ENCODE measurements at places on chromosomes 5 and 9.

GRCh38 chr9:109739760-109740159, 40.2 kb upstream of the PALM2AKAP2 start:
- DNase-seq: no peak

DNA sequence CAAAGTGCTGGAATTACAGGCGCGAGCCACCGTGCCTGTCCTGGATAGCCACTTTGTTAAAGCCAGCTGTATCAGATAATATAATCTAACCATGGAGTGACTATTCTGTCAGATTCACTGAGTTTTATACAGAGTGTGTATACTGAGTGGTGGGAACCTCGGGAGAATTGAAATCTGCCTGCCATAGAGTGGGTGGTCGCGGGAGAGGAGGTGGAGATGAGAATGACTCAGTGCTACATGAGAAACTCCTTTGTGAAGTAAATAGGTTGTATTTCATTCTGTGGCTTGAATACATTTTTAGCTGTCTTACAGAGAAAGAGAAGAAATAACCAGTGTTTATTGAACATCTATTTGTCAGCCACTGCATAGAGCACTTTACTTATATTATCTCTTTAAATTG, 26.4 kb downstream of the ATP6V0E1 start:
- no peak for DNase-seq

DNA sequence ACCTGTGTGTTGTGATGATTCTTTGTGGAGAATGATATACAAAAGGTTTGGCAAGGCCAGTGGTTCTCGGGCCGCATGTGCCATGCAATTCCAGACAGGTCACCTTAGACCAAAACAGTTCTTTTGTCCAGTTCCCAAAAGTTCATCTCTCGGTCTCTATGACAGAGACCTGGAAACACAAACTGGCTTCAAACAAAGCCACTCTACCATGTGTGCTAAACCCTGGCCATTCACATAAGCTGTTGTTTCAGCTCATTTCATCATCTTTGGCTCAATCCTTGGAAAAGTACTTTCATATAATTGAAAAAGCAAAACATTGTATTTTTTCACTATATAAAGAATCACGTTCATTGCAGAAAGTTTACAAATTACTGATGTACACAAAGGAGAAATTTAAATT, 210.5 kb upstream of the SEMA6A start:
- DNase-seq: no peak

GRCh38 chr9:1462626-1463308, 412.6 kb downstream of the DMRT2 start:
- no peak for DNase-seq

DNA sequence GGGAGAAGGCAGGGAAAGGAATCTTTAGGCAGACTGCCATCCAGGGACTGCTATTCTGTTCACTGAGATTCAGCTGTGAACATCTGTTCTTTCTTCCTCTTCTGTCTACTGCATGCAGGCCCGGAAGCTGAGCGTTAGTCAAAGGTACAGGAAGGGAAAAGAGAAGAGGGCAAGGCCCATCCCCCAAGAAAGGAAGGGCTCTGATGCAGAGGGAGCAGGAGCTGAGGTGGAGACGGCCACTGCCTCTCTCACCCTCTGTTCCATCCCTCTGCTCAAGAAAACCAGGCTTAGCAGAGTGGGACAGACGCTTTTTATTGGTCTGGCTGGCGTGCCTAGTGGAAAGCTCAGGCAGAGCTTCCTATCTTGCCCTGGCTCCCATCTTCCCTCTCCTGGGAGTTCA, 57.6 kb downstream of the PFDN1 start:
- no peak for DNase-seq

DNA sequence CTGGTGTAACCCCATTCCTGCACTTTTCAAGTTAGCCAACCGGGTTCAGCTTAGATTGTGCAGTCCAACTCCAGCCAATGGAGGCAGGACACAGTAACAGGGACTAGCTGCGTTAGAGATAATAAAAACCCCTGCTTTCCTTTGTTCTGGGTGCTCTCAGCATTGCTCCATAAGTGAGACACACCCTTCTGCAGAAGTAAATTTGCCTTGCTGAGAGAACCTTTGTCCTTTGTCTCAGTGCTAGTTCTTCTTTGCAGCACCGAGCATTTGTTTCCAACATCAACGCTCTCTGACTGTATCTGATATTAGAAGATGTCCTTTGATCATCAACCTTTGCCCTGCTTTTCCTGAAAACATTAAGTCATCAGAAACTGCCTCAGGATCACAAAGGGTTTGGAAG, 169.5 kb upstream of the OR13F1 start:
- no peak for DNase-seq

- no peak for DNase-seq
Measured at GRCh38 chr5:80834710-80835109, 125.5 kb upstream of the RASGRF2 start.

DNA sequence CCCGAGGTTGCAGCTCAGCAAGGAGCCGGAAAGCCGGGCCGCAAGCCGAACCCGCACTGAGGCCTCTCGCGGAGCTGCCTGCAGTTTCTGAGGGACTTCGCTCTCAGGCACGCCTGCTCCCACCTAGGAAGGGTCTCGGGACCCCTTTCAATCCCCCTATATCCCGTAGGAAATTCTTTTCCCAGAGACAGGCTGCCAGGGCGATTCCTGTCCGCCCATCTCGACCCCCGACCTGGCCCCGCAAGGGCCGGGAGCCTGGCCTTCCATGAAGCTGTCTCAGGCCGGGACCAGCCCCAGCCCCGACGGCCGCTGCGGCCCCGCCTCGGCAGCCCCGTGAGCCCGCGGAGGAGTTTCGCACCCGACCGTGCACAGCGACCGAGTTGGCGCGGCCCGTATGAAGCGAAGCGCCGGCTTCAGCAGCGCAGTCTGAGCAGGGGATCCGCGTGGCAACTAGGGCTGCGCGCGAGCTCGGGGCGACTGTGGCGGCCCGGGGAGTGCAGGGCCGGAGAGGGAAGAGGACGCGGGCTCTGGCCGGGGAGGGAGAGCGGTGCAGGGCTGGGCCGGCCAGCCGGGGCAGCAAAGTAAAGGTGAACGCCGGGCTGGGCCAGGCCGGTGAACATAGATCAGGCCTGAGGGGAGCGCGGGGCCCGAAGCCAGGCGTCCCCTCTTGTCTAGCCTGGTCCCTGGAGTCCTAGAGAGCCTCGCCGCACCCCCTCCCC, 977 bp upstream of the PRDM12 start:
- no peak for DNase-seq

- no peak for DNase-seq
Measured at GRCh38 chr5:10275460-10275859, 25.4 kb downstream of the CCT5 start.

DNA sequence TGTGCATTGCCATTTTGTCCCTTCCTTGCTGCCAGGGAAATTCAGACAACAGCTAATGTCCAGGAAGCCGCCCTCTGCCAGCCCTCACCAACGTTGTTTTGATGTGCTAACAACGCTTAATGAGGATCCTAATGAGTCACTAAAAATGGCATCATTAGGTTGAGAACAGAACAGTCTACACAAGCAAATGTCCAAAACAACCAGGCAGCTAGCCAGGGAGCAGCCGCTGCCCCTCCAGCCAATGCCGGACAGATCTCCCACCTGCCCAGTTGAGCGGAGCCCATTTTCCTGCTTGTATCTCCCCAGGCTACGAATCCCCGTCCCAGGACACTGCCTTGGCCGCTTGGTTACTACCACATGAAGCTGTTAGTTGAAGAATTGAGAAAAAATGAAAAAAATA, 40.4 kb upstream of the UNC5A start:
- no peak for DNase-seq

GRCh38 chr5:128472036-128472435, 66.0 kb downstream of the FBN2 start:
- DNase-seq: no peak

DNA sequence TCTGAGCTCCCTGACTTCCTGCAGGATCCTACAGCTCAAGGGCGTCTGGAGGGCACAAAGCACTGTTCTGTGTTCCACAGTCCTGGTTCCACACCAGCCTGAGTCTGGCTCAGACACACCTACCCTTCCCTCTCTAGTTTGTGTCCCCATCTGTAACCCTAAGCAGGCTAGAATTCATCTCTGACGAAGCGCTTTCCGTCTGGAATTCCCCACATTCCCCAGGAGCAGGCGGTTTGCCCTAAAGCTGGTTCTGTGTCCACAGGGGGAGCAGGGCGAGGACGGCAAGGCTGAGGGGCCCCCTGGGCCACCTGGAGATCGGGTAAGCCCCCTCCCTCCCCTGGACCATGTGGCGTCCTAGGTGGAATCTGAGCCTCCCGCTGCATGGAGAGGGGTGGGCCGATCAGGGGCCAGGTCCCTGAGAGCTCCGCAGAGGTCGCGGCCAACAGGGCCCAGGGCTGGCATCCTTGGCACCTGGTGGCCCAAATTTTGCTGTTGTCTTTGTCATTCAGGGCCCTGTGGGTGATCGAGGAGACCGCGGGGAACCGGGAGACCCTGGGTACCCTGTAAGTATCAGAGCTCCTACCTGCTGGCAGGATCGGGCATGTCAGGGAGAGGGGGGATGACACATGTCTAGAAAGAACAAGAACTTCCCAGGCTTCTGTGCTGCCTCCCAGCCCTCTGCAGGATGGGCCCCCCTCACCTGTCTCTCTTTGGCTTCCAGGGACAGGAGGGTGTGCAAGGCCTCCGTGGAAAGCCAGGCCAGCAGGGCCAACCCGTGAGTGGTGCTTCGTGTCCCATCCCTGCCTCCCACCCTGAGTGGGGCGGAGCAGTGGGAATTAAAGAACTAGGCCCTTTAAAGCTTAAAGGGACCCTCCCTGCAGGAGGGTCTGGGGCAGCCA, 34.5 kb upstream of the ORM1 start:
- DNase-seq: no peak

- DNase-seq: no peak
Measured at GRCh38 chr5:169544264-169544950, 39.2 kb upstream of the SPDL1 start.

DNA sequence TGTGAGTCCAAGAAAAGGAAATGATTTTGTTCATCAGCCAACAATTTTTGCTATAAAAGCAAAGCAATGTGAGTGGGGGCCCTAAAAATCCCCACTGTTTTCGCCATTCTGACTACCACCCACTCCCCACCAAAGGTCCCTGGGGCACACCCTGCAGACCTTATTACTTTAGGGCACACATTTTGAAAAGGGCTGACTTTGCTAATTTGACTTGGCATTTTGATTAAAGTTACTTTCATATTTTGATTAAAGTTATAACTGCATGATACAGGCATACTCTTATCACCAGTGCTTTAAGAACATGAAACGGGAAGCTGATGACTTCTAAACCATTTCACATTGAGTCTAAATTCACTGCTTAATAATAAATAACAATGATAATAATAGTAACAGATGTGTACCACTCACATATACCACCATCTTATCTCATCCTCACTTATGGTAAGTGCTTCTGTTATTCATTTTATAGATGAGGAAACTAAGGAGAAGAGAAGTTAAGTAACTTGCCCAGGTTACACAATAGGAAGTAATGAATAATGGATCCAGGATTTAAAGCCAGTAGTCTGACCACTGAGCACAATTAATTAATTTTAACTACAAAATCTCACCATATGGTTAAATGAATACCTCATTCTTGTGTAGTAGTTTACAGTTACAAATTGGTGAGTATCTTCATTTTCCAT, 25.4 kb upstream of the NR3C1 start:
- no peak for DNase-seq

- no peak for DNase-seq
Measured at GRCh38 chr5:54785729-54786591, 199.4 kb downstream of the ESM1 start.

- peak; percentile 5 for DNase-seq
Measured at GRCh38 chr5:158074992-158075769, 216.2 kb upstream of the CLINT1 start.

DNA sequence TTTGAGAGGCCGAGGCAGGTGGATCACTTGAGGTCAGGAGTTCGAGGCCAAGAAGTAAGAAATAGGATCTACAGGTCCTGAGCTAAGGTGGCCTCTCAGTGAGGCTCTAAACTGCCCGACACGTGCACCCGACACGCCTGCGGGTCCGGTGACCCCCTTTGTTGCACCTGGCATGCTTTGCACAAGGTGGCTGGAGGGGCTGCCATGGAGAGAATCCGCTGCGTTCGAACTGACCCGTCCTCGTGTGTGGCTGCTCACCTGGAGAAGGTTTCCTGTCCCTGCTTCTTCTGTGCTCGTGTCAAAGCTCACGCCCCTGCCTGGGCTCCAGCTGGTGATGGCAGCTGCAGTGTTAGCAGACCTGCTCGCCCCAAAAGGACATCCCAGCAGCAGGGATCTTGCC, 5.7 kb upstream of the OLFM1 start:
- no peak for DNase-seq

DNA sequence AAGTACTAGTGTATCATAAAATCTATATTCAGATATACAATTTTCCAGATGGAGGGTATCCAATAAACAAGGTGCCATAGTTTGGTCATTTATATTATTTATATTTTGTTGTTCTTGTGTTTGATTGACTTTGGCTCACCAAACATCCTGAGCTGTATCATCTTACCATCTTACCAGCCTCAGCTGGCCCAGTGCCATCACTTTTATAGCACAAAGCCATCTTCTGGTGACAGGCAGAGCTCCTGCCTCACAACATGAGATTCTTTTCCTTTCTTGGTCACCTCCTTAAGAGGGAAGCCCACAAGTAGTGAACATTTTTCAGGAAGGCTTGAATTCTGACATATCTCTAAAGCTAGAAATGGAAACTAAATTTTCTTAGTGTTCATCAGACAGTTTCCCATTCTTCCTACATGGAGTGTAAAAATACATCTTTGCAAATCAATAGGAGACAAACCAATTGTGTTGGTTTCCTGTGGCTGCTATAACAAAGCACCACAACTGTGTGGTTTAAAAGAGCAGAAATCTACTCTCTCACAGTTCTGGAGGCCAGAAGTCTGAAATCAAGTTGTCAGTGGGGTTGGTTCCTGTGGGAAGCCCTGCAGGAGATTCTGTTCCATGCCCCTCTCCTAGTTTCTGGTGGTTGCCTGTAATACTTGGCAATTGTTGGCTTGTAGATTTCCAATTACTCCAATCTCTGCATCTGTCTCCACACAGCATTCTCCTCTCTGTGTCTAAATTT, 341.8 kb downstream of the MAN2A1 start:
- DNase-seq: no peak

DNA sequence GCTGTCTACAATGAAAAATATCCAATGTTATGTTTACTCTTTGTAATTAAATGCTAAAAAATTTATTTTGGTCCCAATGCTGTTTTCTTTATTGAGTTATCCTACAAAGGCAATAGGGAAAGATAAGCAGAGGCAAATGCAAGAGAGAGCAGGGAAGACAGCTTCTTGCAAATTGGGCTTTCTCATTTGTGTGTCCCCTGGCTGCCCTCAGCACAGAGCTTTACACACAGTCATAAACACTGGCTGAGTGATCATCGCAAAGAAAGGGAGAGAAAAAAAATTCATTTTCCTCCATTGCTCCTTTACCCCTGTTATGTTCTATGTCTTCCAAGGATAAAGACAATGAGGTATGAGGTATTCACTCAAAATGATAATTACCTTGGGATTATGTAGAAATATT, 2.3 kb upstream of the TSSK1B start:
- DNase-seq: no peak

DNA sequence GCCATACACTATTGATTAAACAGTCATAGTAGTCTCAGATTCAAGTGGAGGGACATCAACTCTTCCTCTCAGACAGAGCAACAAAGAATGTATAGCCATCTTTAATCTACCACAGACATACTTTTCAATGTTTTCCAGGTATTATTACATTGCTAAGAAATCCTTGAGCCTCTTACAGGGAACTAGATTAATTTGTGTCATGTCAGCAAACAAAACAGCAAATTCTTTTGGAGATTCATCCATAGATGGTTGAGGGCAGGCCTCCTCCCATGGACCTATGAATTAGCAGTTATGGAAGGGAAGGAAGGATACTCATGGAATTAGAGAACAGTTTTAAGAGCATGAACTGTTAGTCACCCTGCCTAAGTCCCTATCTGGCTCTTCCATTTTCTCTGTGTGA, 47.8 kb upstream of the ARRDC3 start:
- DNase-seq: no peak

All from stimulated activated CD8-positive, alpha-beta memory T cell treated with anti-CD3 and anti-CD28 coated beads, Interleukin-4, amount 100 ng/mL, for 24 hours (primary cell).